AG04449 (cell line): ENCODE measurements at places on chromosomes 11 and 22.

DNA sequence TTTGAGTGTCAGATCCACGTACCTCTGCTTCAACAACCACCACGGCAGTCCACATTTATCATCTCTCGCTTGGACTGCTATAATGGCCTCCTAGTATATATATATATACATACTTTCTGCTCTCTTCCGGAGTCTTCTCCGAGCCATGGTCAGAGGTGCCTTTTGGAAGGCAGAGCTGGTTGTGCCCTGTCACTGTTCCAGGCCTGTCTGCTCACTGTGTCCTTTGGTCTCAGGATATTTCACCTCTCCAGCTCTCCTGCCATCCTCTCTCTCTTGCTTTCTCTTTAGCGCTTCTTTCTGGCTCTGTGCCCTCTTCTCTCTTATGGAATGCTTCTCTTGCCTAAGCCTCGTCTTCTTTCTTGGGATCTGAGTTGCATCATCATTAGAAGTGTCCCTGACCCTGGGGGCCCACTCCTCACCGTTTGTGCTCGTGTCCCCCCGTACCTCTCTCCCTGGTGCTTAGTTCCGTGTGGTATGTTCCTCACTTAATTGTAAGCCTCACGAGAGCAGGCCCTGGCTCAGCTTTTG lies 86.1 kb upstream of the RASSF10 start:
- no peak for DNase-seq

DNA sequence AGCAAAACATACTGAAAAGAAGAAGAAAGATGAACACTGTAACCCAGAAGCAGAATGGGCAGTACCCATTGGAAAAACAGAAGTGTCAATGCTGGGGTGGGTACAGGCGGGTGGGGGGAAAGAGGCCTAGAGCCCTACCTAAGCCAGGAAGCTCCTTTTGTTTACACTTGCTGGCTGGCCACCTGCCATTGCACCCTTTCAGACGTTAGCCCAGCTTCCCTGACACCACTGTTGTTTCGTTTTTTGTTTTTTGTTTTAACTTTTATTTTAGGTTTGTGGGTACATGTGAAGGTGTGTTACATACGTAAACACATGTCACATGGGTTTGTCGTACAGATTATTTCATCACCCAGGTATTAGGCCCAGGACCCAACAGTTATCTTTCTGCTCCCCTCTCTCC lies 55.4 kb downstream of the PLEKHA7 start:
- DNase-seq: no peak

DNA sequence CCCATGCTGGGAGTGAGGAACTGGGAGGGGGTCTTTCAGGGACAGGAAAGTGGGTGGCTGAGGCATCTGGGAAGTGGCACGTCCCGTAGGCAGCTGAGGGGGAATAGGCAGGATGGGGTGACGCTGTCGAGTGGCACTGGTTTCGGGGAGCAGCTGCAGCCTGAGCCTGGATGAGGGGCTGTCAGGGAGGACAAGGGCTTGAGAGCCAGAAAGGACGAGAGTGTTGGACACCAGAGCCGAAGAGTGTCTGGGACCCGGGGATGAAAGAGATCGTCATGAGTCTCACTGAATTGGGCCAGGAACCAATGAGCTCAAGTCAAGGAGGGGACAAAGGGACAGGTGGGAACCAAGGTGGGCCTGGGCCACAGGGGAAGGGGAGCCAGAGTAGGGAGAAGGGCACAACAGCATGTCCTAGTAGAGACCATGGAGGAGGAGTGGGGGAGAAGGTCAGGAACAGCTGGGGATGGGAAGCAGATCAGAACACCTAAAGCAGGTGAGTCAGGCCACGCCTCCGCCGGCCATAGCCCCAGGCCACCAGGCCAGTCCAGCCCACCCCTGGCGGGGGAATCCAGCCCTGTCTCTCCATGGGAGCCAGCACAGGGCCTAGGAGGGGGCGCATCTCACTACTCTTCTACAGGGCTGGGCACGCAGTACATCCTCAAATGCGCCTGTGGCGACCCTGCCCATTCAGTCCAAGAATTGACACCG lies 4.2 kb downstream of the RAB3IL1 start:
- no peak for DNase-seq

- DNase-seq: no peak
Observed at GRCh38 chr11:23723861-23724260, 773.0 kb upstream of the LUZP2 start.

DNA sequence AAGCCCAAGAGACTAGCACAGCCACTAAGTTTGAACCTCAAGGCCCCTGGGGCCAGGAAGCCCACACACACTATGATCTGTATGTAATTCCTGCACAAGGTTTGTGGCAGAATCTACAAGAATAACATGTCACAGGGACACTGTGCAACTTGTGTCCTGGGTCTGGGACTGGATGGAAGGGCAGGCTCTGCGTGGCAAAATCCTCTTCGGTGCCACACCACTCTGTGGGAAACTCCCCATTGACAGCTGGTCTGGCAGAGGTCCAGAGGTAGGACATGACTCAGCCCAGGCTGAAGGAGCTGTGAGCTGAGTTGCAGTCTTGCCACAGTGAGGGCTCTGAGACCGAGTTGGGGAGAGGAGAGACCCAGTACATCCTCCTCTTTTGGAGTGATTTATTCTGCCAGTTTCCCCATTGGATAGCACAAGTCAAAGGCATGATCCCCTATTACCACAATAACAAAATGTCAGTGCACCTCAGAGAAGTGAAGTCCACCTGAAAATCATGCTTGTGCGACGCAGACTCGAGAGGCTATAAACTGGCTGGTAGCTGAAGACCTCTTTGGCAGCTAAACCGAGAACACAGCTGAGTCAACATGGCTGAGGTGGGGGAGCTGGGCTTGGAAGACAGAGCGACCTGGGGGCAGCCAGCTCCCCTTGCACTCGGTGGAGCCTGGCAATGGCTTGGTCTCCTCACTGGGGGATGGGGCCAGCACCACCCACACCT lies 23.3 kb upstream of the SERPIND1 start:
- DNase-seq: peak; percentile 56

DNA sequence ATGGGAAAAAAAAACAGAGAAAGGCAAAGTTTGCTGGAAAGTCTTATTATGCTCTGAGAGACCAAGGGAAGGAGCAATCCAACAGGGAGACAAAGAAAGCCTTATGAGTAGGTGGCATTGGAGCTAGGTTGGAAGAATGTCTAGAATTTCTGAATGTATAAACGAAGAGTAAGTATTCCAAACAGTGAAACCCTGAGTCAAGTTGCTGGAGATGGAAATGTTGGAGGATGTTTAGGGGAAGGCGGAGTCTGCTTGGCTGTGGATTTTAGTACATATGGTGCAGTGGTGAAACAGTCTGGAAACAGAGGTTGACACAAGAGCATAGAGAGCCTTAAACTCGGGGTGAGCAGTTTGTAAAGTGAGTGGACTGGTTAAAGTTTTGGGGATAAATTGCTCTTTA lies 314.8 kb upstream of the CADM1 start:
- no peak for DNase-seq

DNA sequence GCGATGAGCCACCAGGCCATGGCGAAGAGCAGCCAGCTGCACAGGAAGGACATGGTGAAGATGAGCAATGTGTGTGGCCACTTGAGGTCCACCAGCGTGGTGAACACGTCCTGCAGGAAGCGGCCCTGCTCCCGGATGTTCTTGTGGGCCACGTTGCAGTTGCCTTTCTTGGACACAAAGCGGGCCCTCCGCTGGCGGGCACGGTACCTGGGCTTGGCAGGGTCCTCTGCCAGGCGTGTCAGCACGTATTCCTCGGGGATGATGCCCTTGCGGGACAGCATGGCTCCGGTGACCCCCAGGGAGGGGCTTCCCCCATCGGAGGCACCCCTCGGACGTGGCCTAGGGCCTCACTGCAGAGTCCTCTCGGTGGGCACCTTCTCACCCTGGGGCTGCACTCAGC lies 648 bp downstream of the KCNJ11 start:
- DNase-seq: no peak

GRCh38 chr11:8095371-8095770 lies 14.4 kb downstream of the TUB start:
- no peak for DNase-seq

GRCh38 chr11:64244966-64245365 lies 1.8 kb downstream of the PPP1R14B start:
- DNase-seq: no peak

DNA sequence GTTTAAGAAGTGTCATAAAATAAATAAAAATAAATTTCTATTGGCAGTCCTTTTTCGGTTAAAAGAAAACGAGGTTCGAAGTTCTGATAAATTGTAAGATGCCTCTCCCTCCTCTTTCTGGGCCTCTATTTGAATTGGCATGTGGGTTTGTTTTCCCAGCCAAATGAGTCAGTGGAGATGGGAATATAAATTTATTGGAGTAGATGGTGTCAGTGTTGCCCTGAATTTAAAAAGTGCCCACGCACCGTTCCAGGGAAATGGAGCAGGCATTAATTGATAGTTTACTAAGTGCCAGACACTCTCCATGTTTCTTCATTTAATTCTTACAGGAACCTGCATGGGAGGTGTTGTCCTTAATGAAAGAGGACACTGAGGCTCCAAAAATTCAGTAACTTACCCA lies 119.2 kb downstream of the FEZ1 start:
- no peak for DNase-seq

- no peak for DNase-seq
Observed at GRCh38 chr11:9200471-9200870, 64.7 kb downstream of the DENND5A start.

- DNase-seq: no peak
Observed at GRCh38 chr11:65128182-65129145, 5.9 kb downstream of the SYVN1 start.

DNA sequence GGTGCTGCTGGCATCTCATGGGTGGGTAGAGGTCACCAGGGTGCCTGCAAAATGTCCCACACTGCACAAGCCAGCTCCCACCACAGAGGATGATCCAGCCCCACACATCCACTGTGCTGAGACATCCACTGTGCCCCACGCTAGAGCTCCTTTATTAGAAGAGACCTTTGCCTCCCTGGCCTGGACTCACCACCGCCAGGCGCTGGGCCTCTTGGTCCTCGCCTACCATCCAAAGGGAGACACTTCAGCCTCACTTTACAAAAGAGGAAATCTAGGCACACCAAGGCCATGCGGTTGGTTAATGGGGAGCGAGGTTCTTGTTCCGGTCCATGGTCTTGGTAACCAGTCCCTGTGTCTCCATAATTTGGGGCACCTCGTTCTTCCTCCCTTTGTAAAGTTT lies 3.4 kb upstream of the ANO1 start:
- no peak for DNase-seq

DNA sequence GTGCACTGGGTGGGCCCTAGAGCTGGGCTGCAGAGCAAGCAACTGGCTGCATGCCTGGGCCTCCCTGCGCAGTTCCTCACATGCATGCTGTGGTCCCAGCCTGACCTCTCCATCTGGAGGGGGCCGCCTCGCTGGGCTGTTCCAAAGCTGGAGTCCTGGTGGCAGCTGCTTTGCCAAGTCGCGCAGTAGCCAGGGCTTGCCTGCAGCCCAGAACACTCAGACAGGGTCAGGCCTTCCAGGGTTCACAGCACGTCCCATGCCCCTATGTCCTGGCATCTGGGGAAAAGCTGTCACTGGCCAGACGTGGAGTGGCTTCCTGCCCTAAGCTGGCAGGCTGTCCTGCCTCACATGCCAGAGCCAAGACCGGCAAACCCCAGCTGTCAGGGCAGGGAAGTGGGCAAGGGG lies 16.5 kb upstream of the CDC42EP2 start:
- no peak for DNase-seq

DNA sequence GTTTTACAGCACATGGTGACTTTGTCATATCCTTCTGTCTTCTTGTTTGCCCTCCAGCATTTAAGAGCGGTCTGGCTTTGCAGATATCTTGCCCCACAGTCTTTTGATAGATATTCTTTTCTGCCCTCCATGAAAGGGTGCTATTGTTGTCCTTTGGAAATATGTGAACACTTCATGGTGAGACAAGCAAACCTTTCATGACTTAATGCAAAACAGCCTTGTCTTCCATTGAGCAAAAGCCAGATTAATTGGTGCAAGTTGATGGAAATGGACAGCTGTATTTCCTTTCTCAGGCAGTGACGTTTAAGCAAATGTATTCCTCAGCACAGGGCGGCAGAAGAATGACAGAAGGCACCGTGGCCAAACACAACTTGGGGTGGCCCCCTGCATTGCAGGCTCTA lies 4.4 kb downstream of the DCPS start:
- no peak for DNase-seq

- DNase-seq: no peak
Observed at GRCh38 chr11:6397636-6398035, 7.4 kb downstream of the SMPD1 start.

- DNase-seq: no peak
Observed at GRCh38 chr11:3958281-3958680, 102.8 kb downstream of the STIM1 start.

GRCh38 chr22:32743046-32743445 lies 58.5 kb upstream of the TIMP3 start:
- no peak for DNase-seq

- DNase-seq: no peak
Observed at GRCh38 chr11:122108192-122108799, 7.7 kb downstream of the BLID start.

DNA sequence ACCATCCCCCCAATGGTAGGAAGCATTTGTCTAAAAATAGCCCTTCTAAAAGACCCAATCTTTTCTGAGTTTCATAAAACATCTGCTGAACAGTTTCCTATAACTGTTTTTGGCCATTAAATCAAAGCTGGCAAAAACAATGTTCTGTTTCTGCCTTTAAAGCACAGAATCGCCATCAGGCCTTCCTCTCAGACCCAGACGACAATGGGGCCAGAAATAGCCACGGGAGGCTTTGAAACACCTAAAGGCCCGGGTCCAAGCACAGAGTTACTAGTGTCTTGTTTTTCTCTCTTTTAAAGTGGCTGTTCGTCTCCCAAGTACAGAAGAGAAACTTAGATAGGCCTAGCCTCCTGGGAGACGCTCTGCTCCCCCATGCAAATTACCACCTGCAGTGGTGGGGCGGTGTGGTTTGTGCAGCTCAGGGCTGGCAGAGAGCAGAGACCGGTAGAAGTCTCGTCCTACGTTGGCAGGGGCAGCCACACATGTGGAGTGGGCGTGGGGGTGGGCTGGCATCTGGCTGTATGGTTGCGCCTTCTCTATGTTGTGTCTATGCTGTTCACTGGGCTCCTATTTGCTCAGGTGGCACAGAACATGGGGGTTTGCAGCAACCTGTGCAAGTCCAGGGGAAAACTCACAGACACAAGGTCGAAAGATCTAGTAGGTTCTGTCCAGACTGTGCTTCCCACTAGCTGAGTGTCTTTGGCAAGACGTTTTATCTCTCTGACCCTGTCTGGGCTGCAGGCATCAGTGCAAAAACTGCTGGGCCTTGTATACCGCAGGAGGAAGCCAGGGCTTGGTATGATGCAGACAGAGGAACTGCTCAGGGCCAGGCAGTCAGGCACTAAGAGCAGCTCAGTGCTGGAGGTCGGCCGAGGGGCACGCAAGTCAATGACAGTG lies 23.6 kb upstream of the ETS1 start:
- DNase-seq: no peak

- no peak for DNase-seq
Observed at GRCh38 chr11:103637295-103637694, 399.1 kb upstream of the DDI1 start.
